Putamen (tissue), 1 donor: ENCODE measurements at places on chromosomes 6 and 20.

- DNase-seq, result no peak
Measured at GRCh38 chr6:25755483-25755882, 941 bp downstream of the SLC17A4 start.

- no peak for DNase-seq
Measured at GRCh38 chr20:53947501-53948195, 122.7 kb downstream of the BCAS1 start.

DNA sequence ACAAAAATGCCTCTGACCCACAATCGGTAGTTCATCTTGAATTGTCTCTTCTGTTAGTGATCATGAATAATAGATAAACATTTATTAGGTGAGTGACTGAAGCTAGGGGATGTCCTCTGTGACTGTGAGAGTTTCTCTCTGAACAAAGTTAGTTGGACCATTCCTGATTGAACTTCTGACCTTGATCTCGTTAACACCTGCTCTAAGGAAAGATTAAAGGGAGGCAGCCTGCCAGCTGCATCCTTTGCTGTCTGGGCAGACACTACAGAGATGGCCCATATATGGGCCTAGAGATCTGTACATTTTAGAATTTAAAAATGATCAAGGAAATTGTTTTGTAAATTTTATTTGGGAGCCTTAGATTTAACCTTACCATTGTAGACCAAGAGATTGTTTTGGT, 27.3 kb downstream of the MAPK14 start:
- no peak for DNase-seq

GRCh38 chr20:10922941-10923340, 249.1 kb upstream of the JAG1 start:
- no peak for DNase-seq

GRCh38 chr6:96162711-96163120, 146.9 kb downstream of the FUT9 start:
- no peak for DNase-seq

DNA sequence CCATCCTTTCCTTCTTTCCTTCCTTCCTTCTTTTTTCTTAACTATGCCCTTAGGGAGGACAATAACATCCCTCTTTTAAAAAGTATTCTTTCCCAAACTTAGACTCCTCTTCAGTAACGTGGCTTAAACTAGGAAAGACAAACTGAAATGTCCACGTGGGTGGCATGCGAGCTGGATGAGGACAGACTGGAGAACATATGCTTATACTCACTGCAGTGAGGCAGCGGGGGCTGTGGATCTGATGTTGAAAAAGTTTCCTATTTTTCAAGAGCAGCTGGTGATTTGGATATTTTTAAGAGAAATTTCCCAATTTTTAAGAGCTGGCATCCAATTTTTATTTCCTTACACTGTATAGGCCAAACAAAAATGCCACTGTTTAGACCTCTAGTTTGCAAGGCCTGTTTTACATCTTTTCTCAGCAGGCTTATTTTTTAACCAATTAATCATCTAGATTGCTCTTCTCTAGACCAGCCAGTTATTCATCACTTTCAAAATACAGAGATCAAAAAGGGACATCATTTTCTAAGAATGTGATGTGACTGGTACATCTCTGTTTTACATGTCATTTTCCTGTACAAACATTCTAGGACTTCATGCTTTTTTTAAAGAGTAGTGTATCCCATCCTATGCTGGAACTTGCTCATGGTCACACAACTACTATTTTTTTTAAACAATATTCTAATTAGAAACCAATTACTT, 226.5 kb downstream of the BTBD9 start:
- no peak for DNase-seq

- DNase-seq, result peak; percentile 72
Measured at GRCh38 chr6:127980996-127981395, 80.1 kb upstream of the THEMIS start.

GRCh38 chr20:9574776-9575175, 60.4 kb downstream of the LAMP5 start:
- no peak for DNase-seq

DNA sequence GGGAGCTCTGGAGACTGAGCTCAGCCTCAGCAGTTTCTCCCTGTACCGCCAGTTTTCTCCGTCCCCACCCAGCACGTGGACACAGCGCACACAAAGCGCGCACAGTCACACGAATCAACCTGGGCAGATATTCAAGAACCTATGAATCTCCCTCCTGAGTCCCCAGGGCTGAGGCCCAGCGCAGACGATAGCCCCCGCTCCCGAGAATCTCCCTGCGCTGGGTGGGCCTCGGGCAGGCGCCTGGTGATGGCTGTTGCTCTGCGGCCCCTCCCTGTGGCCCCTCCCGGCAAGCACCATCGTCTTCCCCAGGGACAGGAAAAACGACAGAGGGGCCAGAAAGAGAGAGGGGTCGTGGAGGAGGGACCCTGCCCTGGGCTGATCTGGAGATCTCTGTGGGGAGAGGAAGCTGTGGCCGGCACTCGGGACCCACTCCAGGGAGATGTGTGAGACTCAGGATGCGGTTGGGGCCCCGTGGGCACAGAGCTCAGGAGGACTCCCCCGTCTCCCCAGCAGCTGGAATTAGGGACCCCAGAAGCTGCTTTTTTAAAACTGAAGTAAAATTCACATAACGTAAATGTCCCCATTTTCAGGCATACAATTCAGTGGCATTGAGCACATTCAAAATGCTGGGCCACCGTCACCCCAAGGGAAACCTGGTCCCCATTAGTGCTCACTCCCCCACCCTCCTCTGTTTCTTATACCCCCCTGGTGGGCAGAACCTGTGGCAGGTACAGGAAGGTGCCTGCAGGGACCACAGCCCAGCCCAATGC, 330.8 kb downstream of the TAF4 start:
- DNase-seq, result no peak

GRCh38 chr6:13063300-13063918, 264.9 kb downstream of the TBC1D7 start:
- DNase-seq, result no peak
